ENCODE measurements at places on chromosomes 1 and 21. TPM values are rescaled to one million over a fixed set of nuclear protein-coding genes. Genes with fewer than 3 reads are reported as not detected.

SPATA45 gene
- total RNA-seq, result not detected

SLC30A2 gene
- total RNA-seq, result not detected

ANP32E gene
- total RNA-seq, result 16.0 TPM

CACHD1 gene
- 16.9 TPM for total RNA-seq

SON gene
- total RNA-seq, result 240 TPM

ZBTB8A gene
- 28.8 TPM for total RNA-seq

SYT14 gene
- 75.1 TPM for total RNA-seq

TMPRSS3 gene
- total RNA-seq, result not detected

CYYR1 gene
- total RNA-seq, result 1.9 TPM

CFHR4 gene
- 0.94 TPM for total RNA-seq

LMOD1 gene
- total RNA-seq, result 0.31 TPM

TEKT2 gene
- total RNA-seq, result 23.8 TPM

CLCNKA gene
- total RNA-seq, result not detected

ZSWIM5 gene
- total RNA-seq, result 38.8 TPM

C1QC gene
- total RNA-seq, result 6.6 TPM

HCRTR1 gene
- total RNA-seq, result 3.8 TPM

BCL2L15 gene
- 3.8 TPM for total RNA-seq

TFF1 gene
- not detected for total RNA-seq

FCRLA gene
- not detected for total RNA-seq

LINGO4 gene
- total RNA-seq, result not detected

CDK11A gene
- 42.6 TPM for total RNA-seq

SCAMP3 gene
- 22.8 TPM for total RNA-seq

EDARADD gene
- 3.1 TPM for total RNA-seq

TNFAIP8L2 gene
- 0.94 TPM for total RNA-seq

RPL22 gene
- total RNA-seq, result 255 TPM

FAM131C gene
- 1.9 TPM for total RNA-seq

KRTAP11-1 gene
- not detected for total RNA-seq

TRIM17 gene
- total RNA-seq, result 2.2 TPM

GPR25 gene
- not detected for total RNA-seq

TMEM200B gene
- total RNA-seq, result 0.63 TPM

OR2T2 gene
- not detected for total RNA-seq
